ENCODE measurements at places on chromosomes 6 and 20.

- peak; percentile 94 for DNase-seq
Measured at GRCh38 chr6:157184202-157185015, 138.9 kb downstream of the TMEM242 start.

DNA sequence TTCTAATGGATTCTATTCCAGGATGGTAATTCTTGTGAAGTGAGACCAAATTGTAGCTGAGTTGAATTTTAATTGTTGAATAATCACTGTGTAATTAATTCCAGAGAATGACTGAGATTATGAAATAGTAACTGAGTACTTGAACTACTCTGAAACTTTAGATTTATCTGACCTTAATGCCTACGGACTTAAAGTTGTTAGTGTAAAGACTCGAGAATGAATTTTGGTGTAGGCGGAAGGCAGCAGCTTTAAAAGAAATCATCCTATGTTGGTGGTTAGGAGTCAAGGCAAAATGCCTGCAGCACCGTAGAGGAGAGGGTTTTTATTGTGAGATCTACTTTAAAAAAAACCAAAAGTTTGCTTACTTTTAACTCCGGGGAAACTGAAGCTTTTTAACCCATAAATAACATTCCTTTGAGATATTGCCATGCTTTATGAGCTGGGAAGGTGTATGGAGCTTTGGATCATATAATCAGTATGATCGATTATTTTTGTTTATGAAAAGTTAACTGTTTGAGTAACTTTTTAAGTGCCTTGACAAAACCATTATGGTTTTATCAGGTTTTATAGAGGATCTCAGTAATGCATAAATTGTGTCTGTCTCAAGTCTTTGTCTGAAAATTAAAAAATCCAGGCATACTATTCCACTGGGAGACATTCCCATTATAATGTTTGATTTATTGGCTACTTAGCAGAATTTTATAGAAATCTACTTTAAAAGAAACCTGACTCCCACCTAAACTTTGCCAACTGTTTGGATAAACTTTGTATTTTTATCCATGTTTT, 46.1 kb downstream of the MYO6 start:
- no peak for DNase-seq

DNA sequence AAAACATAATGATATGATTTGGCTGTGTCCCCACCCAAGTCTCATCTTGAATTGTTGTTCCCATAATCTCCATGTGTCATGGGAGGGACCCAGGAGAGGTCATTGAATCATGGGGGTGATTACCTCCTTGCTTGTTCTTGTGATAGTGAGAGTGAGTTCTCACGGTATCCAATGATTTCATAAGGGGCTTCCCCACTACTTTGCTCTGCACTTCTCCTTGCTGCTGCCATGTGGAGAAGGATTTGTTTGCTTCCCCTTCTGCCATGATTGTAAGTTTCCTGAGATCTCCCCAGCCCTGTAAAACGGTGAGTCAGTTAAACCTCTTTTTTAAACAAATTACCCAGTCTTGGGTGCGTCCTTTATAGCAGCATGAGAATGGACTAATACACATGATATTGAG, 156.8 kb upstream of the PLCB4 start:
- no peak for DNase-seq

DNA sequence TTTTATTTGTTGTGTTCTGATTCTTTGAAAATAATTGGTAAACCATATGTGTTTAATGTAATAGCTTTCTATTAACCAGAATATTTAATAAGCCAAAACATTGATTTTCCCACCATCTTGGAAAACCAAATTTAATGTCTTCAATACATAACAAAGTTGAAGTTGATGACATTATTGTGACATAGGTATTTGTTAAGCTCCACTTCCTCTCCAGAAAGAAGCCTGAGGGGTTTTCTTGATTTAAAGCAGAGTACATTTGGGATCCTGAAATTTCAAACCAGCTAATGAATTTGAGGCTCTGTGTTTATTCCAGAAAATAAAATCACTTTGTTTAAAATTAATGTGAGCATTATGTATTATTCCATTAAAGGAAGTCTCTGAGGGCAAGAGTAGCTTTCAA, 106.3 kb downstream of the PERP start:
- no peak for DNase-seq

GRCh38 chr6:160765412-160765811, 63.4 kb downstream of the PLG start:
- DNase-seq = peak; percentile 62

DNA sequence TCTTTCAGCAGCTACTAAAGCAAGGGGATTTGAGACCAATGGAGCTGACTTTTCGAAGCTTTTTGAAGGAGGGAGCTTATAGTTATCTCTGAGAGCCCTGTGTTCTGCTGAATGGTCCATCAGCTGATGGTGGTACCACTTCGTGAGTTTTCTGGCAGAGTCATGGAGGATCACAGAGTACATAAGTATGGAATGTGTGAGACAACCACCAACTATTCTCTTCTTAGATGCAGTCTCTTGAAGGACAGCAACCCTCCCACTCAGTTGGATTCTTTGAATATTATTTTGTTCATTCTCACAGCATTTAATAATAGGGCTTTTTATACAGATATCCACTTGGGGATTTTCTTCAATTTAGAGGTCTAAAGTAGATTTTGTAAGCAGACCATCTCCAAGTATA, 75.3 kb downstream of the ELOVL2 start:
- no peak for DNase-seq

Data from endodermal cell (in vitro differentiated cells).